Thoracic aorta (tissue), 2 donors: ENCODE measurements at places on chromosomes 2 and 18. TPM values are rescaled to one million over a fixed set of nuclear protein-coding genes. Genes with fewer than 3 reads are reported as not detected.

SNTG2 gene
- 8.9 TPM for total RNA-seq

ITGA4 gene
- 40.3 TPM for total RNA-seq

DNA sequence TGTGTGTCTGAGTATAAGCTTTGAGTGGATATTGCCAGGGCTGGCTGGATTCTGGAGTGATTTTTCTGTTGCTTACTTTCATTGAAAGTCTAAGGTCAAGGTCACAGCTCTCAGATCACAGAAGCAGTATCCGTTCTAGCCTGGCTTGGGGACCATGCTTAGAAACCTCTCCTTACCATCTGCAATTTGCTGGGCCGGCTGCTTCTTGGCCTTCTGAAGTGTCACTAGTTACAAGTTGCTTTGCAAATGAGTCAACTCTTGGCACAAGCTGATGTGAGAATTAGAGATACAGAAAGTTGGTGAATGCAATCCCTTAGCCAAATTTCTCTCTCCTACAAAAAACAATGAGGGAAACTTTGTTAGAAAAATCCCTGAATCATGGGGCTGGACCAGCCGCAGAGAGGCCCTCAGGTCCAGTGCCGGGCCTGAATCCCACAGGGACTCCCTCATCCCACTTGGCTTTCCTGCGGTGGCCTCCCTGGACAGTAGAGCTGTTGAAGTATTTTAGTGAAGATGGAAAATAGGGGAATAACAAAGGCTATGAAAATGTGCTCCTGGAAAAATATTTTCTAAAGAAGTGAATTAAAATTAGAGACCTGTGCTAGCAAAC is 92.7 kb upstream of the CNGA3 start:
- no peak for DNase-seq

- DNase-seq = no peak
These were observed 35.4 kb upstream of the LRP2 start for GRCh38 chr2:169397697-169398096.

DNA sequence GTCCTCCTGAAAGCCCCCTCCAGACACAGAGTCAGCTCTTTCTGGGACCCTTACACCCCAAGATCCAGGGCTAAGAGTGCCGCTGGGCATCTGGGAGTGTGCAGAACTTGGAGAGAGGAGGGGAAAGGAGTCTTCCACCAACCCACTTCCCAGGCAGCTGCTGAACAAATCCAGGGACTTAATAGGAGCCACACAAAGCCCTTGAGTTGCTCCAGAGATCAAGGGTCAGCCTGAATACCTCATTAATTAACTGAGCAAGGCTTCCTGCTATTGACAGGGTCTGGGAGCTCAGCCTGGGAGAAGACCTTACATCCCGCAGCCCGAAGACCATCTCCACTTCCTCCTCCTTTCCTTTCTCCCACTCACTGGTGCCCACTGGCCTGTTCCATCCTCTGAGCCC is 108.3 kb downstream of the CELF4 start:
- no peak for DNase-seq
